ENCODE measurements at places on chromosomes 2 and 18. TPM values are rescaled to one million over a fixed set of nuclear protein-coding genes. Genes with fewer than 3 reads are reported as not detected.

GRCh38 chr2:3491716-3492474, 27.4 kb downstream of the ADI1 start:
- no peak overlapping the region for H3K4me3 ChIP-seq
- H3K36me3 ChIP-seq: peaks cover under 1% of the 10 kb centered on the region
- H3K4me1 ChIP-seq: no peaks in the 10 kb centered on the region
- no peak overlapping the region for H3K27ac ChIP-seq
- DNase-seq: no peak
- no peaks in the 10 kb centered on the region for H3K27me3 ChIP-seq

DNA sequence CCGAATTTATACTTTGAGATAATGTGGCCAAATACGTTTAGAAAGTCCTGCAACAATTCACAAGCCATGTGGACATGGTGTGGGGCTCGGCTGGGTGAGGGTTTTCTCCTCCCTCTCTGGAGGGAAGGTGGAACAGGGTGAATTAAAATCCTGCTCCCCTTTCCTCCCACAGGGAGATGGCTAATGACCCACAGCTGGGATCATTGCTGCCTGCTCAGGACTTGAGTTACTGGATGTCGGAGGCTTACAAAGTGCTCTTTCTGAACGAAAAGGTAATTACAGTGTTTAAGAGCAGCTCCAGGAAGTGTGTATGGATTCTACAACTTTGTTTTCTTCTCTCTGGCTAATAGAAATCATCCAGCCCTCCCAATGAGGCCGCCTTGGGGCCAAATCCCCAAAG, 97.9 kb upstream of the ALKAL2 start:
- no peaks in the 10 kb centered on the region for H3K36me3 ChIP-seq
- no peak overlapping the region for H3K27ac ChIP-seq
- DNase-seq: no peak
- no peaks in the 10 kb centered on the region for H3K27me3 ChIP-seq
- H3K4me3 ChIP-seq: no peak overlapping the region

- H3K27ac ChIP-seq: no peak overlapping the region
- no peak for DNase-seq
- peaks cover 27% of the 10 kb centered on the region for H3K36me3 ChIP-seq
- no peak overlapping the region for H3K4me3 ChIP-seq
- peaks cover 23% of the 10 kb centered on the region for H3K4me1 ChIP-seq
- H3K27me3 ChIP-seq: no peaks in the 10 kb centered on the region
Observed at GRCh38 chr18:13712400-13713131, 13.8 kb downstream of the FAM210A start.

The MERTK gene
- 3.9 TPM for total RNA-seq

All from PC-3 (cell line).